ENCODE measurements at places on chromosomes 2 and 18. TPM values are rescaled to one million over a fixed set of nuclear protein-coding genes. Genes with fewer than 3 reads are reported as not detected.

LIMS1 gene
- total RNA-seq, result 55.1 TPM

PREB gene
- 112 TPM for total RNA-seq

HOXD3 gene
- total RNA-seq, result 0.08 TPM

OSBPL6 gene
- 0.10 TPM for total RNA-seq

STK16 gene
- 27.0 TPM for total RNA-seq

TUBA3E gene
- total RNA-seq, result not detected

EVA1A gene
- total RNA-seq, result 55.9 TPM

DNA sequence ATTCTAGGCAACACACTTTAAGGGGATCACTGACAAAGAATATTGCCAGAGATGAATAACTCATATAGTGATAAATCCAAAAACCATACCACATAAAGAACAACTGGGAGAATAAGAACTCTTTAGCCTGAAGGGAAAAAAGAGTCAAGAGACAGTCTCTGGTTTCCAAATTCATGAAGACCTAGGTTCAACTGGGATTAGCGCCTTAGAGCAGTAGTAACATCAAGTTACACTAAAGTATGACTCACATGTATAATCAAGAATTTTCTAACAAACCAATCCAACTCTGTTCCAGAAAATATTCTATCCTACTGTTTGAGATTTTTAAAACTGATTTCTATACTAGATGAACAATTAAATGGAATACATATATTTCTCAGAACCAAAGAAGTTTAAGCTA is 93.8 kb downstream of the USP34 start:
- DNase-seq, result no peak

DNA sequence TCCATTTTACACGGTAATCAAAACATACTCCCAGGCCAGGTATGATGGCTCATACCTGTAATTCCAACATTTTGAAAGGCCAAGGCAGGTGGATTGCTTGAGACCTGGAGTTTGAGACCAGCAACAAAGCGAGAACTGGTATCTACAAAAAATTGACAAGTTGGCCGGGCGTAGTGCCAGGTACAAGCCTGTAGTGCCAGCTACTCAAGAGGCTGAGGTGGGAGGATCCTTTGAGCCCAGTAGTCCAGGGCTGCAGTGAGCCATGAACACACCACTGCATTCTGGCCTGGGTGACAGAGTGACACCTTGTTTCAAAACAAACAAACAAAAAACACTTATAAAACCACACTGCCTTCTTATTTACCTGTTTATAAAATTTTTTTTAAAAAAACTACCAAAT is 80.8 kb downstream of the GAREM1 start:
- DNase-seq, result no peak

- DNase-seq, result no peak
These were observed 46.4 kb downstream of the FAM171B start for GRCh38 chr2:186740266-186740665.

- DNase-seq, result no peak
These were observed 172.2 kb upstream of the HAAO start for GRCh38 chr2:42964439-42965083.

GRCh38 chr2:28751956-28752630 is 463 bp downstream of the PPP1CB start:
- DNase-seq, result no peak

DNA sequence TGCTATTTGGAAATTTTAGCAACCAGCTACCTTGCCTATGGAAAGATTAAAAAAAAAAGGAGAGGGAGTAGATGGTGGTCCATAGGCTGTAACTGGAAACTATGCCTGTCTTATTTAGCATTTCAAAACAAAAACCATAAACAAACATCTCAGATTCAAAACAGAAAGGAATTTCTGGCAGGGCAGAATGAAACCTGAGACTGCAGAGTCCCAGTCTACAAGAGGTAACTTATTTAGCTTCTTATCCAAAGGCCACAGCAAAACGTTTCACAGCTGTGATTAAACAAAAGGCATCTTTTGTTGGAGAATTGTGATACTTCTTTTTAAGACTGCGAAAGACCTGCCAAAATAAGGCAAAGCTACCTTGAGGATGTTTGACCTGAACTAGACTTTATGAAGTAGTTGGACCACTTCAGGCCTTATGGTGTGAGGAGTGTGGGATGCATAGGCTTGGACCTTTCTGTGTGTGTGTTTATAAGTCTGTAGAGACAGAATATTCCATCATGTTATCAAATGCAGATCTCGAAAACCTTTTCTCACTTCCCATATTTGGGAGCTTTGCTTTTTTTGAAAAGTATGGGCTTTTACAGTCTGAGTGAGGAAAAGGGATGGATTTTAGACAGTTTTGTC is 11.0 kb downstream of the CRIM1 start:
- DNase-seq, result no peak

DNA sequence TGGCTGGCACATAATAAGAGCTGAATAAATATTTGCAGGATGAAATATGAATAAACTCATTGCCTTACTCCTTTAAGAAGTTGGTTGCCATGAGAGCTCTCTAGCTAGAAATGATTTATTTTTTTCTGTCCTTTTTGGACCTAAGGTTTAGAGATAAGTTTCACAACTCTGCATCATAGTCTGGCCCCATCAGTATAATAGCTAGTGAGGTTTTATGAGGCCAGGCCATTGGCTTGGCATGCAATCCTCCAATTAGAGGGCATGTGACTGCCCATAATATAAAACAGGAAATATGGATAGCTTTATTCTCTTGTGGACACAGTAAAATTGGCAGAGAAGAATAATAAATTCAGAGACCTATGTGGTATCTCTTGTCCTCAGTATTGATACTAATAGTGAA is 26.2 kb upstream of the INSIG2 start:
- DNase-seq, result no peak

DNA sequence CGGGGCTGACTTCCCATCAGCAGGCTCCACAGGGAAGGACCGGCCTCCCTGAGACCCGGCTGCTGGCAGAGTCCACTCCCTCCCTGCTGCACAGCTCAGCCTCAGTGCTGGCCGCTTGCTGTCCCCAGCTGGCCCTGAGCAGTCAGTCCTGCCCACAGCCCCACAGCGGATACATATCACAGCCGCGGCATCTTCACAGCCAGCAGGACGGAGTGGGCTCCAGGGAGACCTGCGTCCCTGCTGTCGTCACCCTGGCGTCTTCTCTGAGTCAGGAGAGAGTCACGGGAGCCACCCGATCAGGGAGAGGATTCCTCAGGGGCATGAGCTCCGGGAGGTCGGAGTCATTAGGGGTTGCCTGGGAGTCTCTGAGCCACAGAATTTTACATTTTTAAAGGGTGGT is 13.1 kb upstream of the SNTG2 start:
- DNase-seq, result no peak

DNA sequence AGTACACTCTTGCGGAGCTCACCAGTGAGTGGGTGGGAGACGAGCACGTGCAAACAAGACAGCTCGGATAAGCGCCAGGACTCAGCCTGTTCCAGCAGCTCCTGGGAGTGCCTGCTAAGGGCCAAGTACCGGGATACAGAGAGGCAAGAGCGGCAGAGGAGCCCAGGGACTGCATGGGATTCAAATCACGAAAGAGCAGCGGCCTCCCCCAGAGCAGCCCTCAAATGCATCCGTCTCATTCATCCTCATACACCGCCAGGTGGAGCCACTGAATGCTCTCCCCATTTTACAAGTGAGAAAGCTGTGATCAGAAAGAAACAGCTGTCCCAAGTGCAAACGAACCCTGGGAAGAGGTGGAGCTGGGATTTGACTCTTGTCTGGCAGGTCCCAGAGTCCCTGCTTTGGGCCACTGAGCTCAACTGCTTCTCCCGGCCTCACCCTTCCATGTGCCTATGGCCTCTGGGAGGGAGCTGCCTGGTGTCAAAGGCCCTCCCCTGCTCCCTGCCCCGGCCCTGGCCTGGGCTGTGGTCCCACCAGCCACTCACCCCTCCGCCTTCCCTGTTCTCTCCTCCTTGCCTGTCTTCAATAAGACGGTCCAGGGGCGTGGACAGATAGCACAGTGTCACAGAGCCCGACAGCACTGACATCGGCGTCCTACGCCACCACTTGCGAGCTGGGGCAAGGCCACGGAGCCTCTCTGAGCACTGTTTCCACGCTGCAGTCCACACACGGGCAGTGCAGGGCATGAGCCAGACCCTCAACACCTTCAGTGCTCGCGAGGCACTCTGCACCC is 72.8 kb upstream of the TAF1B start:
- DNase-seq, result peak; percentile 76

DNA sequence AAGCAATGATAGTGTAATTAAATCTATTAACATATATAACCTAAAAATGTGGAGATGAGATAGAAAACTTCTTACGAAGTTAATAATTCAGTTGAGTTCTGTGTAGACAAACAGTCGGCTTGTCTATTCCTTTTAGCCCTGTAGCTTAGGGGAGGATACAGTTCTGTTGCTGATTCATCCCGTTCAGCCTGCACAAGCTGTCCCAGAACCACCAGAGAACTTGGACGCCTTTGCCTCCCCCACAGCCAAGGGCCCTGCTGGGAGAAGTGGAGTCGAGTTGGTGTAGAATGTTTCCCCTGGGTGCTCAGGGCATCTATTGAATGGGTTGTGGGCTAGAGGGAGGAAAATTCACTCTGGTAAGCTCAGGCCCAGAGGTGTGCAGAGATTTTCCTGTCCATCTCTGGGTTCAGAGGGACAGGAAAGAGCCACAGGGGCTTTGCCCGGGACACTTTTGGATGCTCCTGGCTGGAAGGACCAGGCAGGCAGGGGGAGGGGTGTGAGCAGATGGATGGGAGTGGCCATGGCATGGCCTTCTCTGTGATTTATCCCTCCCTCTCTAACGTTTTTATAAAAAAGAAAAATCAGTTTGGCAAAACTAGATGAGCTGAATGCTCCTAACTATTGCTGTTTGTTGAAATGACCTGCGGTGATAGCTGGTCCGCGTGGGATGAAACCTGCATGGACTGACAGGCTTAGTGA is 42.8 kb upstream of the GALR1 start:
- DNase-seq, result no peak

DNA sequence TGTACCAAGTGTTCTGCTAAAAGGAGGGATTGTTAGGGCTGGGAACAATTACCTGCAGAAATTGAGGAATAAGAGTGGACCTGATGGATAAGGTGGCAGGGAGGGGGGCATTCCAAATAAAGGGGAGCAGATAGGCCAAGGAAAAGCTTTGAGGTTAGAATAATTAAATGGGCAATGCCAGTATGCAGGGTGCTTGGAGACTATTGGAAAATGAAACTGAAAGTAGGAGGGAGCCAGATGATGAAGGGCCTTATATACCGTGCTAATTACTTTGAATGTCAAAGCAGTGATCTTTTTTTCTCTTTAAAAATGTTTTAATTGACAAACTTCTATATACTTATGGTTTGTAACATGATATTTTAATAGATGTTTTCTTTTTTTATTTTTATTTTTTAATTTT is 42.9 kb downstream of the MMADHC start:
- DNase-seq, result no peak

DNA sequence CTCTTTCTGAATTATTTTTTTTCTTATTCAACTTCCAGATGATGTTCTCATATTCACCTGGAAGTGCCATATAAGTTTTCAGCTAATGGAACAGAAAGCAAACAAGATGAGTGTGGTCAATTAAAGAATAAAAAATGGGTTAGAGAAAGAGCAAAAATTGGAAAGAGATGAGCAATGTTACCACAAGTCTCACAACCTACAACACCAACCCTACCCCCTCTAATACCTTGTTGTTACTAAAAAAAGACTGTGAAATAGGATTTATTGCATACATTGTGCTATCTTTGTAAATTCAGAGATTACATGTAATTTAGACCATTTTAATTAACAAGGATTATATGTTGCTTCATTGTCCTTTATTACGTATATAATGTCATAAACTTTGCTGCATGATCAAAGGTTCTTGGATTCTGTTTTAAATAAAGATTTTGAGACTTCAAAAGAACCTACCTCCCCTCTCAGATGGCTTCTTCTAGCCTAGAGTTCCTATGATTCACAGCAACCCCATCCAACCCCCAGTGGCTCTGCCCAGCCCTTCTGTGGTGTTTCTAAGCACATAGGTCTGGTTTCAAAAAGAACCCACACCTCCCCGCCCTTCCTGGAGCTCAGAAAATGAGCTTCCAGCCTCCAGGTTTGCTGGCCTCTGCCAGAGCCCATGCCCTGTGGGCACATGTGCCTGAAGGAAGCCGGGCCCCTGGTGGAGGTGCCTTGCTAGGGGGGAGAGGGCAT is 24.7 kb downstream of the LGALSL start:
- DNase-seq, result no peak

- DNase-seq, result no peak
These were observed 50.8 kb downstream of the EDAR start for GRCh38 chr2:108938077-108938710.

- no peak for DNase-seq
These were observed 350.8 kb upstream of the NT5C1B start for GRCh38 chr2:18940184-18940583.

GRCh38 chr2:46780801-46781445 is 134.7 kb downstream of the MCFD2 start:
- DNase-seq, result peak; percentile 80

DNA sequence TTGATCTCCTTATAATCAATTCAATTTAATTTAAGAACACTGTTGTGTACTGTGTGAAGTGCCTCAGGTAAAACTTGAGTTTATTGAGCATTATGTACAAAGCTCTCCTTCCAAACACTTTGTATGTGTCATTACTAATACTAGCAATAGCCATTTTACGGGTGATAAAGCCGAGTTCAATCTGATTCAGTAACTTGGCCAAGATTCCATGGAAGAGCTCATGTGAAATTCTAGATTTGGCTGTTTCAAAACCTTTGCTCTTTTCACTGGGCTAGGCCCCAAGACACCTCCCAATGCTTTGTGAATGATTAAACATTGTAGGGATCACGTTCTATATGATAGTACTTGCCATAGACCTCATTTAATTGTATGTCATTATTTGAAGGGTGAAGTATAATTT is 8.9 kb upstream of the NFE2L2 start:
- DNase-seq, result no peak

DNA sequence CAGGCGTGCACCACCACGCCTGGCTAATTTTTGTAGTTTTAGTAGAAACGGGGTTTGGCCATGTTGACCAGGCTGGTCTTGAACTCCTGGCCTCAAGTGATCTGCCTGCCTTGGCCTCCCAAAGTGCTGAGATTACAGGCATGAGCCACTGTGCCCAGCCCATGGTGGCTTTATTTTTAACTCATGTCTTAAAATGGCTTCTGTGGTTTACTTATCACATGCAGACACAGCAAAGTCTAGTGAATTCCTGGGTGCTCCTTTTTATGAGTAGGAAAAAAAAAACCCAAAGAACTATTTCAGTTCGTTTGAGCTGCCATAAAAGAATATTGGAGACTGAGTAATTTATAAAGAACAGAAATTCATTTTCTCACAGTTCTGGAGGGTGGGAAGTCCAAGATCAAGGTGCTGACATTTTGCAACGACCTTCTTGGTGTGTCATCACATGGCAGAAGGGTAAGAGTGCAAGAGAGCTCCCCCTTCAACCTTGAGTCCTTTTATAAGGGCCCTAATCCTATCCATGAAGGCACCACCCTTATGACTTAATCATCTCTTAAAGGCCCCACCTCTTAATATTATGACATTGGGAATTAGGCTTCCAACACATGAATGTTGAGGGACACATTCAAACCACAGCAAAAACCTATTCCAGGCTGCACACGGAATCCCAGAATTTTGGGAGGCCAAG is 12.6 kb upstream of the REL start:
- no peak for DNase-seq
